ENCODE measurements at places on chromosomes 3 and 15.

- DNase-seq, result peak; percentile 92
Observed at GRCh38 chr15:101277038-101277822, at the start of gene SELENOS. Gene SELENOS (minus strand): TSS chr15:101277485. CDS start chr15:101277417, 68 bp downstream.

DNA sequence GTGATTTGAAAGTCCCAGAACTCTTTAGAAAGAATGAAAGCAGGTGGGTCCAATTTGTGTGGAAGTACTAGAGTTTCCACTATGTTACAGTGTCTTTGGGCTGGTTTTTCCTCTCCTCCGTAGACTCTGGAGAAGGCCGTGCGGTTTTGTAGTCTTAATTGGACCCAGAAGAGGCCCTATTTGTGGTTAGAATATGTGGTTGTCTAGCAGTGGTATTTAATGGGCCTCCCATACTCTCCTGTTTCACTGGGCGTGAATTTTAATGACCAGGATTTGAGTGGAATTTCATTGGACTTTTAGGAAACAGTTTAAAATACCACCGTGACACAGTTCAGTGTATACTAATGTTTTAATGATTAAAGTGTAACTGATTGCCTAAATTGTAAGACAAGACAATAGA lies 182.3 kb downstream of the BBX start:
- peak; percentile 71 for DNase-seq

DNA sequence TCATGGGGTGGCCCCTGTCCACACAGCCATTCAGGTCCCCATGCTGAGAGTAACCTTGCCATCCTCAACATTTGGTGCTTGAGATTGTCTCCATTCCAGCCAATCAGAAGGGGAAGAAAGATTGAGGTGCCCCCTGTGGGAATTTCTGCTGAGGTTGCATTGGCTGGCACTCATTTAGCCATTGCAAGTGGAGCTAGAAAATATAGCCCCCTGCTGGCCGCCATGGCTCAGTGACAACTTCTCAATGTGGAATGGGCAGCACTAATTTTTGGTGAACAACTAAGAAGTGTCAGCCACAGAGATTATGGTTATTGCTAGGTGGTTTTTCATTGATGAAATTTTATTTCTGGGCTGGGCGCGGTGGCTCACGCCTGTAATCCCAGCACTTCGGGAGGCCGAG lies 22.0 kb downstream of the COL6A6 start:
- peak; percentile 59 for DNase-seq

DNA sequence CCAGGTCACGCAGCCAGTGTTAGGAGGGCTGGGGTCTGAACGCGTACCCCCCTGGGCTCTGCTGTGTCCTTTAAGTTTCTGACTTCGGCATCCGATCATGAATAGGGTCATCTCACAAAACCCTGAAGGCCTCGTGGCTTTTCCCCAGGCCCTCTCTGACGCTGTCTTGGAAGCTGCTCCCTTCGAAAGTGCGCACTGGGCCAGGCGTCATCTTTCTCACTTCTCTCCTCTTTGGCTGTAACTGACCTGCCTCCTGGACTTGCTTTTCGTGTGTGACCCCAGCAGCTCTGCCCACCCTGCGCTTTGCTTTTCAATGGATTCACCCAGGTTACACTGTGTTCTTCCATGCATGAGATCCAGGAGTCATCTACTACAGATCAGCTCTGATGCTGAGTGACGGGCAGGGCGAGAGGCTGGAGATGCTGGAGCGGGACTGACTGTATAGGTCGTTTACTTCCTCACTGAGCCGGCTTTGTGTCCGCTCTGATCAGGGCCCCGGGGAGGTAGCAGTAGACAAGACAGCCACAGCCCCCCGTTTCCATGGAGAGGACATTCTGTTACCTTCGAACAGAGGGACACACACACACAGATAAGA lies 45.0 kb upstream of the PCSK6 start:
- no peak for DNase-seq

DNA sequence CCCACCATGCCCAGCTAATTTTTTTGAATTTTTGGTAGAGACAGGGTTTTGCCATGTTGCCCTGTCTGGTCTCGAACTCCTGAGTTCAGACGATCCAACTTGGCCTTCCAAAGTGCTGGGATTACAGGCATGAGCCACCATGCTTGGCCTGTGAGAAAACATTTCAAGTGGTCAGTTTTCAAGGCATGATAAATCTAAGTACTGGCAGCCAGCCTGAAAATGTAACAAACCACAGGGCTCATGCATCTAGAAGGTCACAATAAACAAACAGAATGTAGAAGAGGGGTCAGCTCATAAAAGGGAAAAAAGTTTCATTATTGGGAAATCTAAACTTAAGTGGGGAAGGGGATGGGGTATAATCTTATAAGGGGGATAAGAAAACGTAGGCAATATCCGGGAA lies 39.9 kb downstream of the PPCDC start:
- DNase-seq, result peak; percentile 30

- no peak for DNase-seq
Observed at GRCh38 chr15:85063088-85063487, 81.4 kb downstream of the PDE8A start.

GRCh38 chr15:39501366-39502081 lies 79.4 kb upstream of the THBS1 start:
- peak; percentile 31 for DNase-seq

- DNase-seq, result peak; percentile 52
Observed at GRCh38 chr15:67511606-67512005, 9.3 kb upstream of the C15orf61 start.
